Cerebellum (tissue), 4 donors: ENCODE measurements at places on chromosomes 6 and 20.

GRCh38 chr6:109117346-109118035 is 22.2 kb downstream of the CEP57L1 start:
- DNase-seq, result no peak

- DNase-seq, result no peak
Measured at GRCh38 chr6:46130666-46131065, 877 bp downstream of the ENPP4 start.

DNA sequence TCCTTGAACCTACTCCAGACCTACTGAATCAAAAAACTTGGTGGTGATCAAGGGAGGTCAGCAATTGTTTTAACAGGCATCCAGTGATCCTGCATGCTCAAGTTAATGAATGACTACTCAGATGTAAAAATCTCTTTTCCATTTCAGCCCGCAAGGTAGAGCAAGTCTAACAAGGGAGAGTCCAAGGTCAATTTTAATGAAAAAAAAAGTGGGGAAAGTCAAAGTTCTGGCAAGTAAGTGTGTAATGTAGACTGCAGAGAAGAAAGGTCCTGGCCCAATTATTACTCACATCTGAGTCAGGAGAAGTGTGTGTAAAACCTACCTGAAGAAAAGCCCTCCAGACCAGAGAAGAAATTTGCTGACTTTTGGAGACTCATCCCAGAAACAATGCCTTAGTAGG is 193.5 kb downstream of the UBE3D start:
- DNase-seq, result no peak

DNA sequence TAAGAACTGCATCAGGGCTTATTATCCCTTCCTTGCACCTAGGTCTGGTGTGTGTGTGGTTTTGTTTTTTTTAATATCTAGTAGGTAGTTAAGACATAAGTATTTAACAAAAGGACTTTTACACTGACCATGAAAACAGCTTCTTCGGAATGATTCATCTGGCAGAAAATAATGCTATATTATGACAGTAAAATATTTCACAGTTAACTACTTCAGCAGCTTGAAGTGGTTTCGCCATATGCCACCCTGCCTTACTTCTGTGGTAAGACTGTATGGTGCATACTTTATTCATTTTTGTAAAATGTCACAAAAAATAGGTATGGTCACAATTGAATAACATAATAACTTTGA is 858 bp upstream of the PTPRK start:
- DNase-seq, result no peak

DNA sequence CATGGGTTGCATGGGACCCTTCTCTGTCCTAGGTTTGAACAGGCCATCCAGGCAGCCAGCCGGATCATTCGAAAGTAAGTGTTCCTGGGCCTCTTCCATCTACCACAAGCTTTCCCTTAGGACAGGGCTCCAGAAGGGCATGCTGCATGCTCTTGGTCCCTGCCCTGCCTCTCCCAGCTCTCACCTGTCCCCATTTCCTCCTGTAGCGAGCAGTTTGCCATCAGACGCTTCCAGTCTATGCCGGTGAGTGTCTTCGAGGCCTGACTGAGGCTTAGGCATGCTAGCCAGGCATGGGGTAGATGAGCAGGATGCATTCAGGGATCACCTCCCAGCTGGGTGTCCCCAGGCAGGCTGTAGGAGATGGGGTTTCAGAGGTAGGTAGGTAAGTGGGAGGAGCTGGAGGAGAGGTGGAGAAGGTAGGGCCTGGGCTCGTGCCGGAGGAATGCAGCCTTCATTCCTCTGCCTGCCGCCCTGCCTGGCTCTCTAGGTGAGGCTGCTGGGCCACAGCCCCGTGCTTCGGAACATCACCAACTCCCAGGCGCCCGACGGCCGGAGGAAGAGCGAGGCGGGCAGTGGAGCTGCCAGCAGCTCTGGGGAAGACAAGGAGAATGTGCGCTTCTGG is 4.3 kb downstream of the CDC25B start:
- DNase-seq, result no peak

DNA sequence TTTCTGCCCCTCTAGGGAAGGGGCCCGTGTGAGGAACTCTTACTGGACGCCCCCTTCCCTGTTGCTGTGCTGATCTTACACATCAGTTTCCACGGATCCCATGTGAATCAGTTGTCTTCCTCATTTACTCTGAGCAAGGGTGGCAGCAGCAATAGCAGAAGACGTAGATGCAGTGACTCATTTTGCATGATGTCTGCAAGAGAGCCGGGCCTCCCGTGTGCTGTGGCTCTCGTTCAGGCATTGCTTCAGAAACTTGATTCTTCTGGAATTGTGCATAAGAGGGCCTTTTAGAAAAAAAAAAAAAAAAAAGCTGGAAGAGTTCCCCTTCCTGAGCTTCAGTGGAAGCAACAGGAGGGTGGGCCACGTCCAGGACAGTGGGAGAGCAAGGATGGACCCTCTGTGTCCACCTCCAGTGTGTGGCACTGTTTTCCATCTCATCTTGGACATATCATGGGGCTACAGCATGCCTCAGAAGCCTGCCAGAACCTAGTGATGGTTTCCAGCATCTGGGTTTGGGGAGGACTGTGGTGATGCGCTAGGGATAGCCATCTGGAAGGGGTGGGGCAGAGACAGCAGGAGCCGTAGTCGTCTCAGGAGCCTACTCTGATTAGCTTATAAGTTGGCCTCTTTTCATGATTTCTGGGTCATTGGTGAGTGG is 62.1 kb downstream of the FOXO3 start:
- DNase-seq, result no peak

- no peak for DNase-seq
Measured at GRCh38 chr20:38168791-38169589, 3.9 kb upstream of the TGM2 start.

GRCh38 chr6:84353459-84354423 is 126.3 kb upstream of the CEP162 start:
- DNase-seq, result no peak

- DNase-seq, result peak; percentile 90
Measured at GRCh38 chr6:34196116-34196832, 40.4 kb upstream of the HMGA1 start.

DNA sequence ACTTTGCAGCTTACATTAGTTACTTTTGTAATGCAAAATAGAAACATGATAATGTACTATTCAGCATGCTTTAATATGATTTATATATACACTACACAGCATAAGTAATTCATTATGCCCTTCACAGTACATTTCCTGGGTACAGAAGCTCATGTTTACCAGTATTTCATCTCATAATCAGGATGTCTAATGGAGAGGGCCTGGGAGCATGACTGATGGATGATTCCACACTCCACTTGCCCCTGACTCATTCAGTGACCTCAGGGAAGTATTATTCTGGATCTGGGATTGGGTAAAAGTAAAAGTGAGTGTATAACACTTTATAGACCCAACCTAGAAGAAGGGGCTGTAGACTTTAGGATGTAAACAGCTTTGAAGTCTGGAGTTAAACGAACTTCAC is 31.4 kb upstream of the BACH2 start:
- DNase-seq, result no peak

GRCh38 chr6:111943726-111944125 is 70.5 kb upstream of the FYN start:
- DNase-seq, result no peak

DNA sequence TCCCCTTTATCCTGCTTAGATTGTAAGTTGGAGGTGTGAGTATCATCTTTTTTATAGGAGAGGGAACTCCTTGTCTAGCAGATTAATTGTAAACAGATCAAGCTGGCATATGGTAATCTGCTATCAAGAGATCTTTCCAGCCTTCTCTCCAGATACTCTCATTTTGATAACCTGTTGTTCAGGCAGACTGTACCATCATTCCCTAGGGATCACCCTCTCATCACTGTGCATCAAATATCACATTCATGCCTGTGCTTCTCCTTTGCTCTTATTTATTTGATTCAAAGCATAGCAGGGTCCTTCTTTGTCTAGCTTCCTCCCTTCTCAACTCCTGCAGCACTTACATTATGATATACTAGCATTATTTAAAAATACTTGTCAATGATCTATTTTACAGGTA is 73.8 kb downstream of the LRRC1 start:
- no peak for DNase-seq

GRCh38 chr6:38552121-38552520 is 87.6 kb downstream of the BTBD9 start:
- no peak for DNase-seq

DNA sequence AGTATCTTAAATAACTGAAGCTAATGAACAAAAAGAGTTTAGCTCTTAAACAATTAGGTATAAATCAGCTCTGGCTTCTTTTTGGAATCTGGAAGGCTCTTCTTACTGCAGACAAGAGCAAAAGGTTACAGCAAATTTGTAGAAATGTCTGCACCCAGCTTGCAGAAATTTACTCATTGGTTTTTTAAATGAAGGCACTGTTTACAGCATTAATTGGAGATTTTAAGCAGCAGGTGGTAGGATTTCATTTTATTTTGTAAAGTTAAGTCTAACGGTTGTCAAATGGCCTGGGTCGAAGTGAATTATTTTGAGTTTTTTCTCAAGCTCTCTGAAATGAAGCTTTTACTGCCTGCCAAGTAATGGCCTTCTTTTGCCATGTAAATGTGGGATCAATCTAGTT is 102.1 kb downstream of the NRSN1 start:
- no peak for DNase-seq

DNA sequence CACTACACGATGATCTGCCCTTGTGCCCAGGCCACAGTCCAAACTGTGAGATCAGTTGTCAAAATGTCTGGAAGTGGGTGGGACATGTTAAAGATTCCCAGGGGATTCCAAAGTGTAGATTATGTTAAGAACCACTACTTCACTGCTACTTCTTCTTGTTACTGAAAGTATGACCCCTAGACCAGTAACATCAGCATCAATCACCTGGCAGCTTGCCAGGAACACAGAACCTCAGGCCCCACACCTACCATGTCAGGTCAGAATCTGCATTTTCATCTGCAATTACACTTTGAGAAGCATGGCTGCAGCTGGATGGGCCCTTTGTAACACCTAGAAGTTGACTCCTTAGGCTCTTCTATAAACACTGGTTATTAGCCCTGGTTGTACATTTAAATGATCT is 36.1 kb downstream of the RFPL4B start:
- no peak for DNase-seq

DNA sequence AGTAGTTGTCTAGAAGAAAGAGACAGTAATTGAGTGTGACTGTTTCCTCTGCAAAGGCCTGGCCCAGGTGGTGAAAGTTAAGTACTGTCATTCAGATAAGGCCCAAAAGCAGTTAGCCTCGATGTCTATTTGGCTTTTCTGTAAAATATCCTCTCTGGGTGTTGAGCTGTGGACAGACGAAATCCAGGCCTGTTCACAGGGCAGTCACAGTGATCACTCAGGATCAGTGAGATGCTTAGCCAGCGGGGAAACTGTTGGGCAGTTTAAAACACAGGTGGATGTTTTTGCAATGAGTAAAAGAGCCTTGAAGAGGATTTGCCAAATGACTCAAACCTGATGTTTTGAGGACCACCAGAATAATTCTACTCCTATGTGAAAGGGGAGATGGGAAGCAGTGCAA is 22.0 kb upstream of the PRDM1 start:
- DNase-seq, result no peak

- DNase-seq, result no peak
Measured at GRCh38 chr6:133843098-133843497, 45.8 kb upstream of the TCF21 start.

DNA sequence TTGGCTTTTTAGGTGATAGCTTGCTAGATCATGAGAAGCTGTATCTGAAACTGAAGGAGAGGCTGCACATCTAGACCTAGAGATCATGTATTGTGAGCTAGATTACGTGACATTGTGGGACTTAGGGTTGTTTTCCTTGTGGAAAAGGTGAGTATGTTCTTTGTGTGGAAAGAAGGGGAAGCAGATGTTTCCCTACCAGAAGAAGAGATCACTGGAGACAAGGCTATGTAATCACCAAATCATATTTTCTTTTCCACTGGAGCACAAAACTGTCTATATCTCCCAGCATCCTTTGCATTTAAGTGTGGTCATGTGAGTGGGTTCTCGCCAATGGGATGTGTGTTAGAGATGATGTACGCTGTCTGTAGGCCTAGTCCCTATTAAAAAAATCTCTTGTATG is 7.0 kb upstream of the EPB41L2 start:
- DNase-seq, result no peak
